ENCODE measurements at places on chromosomes 1 and 21. TPM values are rescaled to one million over a fixed set of nuclear protein-coding genes. Genes with fewer than 3 reads are reported as not detected.

DNA sequence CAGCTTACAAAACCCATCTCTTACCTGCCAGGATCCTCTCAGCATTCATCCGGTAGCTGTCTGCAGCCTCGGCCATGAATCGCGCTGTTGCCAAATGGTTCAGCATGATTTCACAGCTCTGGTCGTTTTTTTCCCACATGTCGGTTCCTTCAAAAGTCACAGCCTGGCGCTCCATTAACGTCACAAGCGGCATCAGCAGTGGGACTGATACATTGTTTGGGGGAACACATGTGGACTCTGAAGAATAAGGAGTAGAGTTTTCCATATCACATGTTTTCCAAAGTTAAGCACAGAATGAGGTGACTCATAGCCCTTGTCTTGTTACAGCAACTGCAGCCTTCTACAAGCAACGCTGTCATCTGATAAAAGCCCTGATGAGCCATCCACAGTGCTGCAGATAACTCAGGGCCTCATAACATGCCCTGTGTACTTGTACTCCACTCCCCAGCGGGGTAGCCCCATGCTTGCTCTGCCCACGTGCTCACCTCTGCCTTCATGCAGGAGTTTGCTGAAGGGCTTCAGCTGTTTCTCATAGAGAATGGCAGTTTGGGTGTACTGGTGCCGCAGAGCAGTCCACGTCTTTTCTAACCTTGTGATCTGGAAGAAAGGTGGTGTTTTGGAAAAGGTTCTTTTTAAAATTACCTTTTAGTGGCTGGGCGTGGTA is 114.2 kb downstream of the BCAR3 start:
- DNase-seq, result no peak

The LMNA gene
- total RNA-seq, result 783 TPM

The TMEM82 gene
- not detected for total RNA-seq

DNA sequence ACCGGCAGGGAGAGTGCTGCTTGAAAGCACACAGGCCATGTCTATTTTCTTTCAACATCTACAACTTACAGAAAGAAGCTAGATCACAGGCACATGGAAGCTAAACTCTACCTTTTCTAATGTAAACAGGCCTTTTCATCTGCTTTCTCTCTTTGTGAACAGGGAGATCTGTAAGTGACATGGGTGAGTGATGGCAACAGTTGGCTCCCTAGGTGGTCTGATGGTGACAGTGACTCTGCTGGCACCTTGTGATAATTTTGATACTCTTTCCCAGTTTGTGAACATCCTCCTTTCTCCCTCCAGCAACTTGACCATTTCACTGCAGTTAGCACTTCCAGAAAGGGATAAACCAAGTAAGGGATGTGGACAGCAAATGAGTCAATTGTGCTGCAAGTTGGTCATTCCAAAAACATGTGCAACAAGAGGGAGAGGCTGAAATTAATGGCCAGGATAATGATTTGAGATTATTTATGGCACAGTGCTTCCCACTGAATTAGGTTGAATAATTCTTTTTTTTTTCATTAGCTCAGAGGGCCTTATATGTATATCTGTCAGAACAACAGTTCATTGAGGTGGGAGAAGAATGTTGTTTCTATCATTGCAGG is 89.5 kb downstream of the XCL2 start:
- DNase-seq, result no peak

GRCh38 chr1:159889202-159889601 is 10.8 kb downstream of the CFAP45 start:
- DNase-seq, result no peak

Data from ascending aorta (tissue), 2 donors.